Activated CD4-positive, CD25-positive, alpha-beta regulatory T cell (primary cell): ENCODE measurements at places on chromosomes 4 and X.

GRCh38 chrX:27186671-27187070 is 276.5 kb downstream of the PPP4R3C start:
- no peak for DNase-seq

- DNase-seq: no peak
Observed at GRCh38 chrX:49991758-49992157, 69.4 kb downstream of the CLCN5 start.

- no peak for DNase-seq
Observed at GRCh38 chrX:109959356-109959871, 43.5 kb upstream of the TMEM164 start.

GRCh38 chrX:150477371-150477770 is 91.0 kb upstream of the MTM1 start:
- DNase-seq: no peak

DNA sequence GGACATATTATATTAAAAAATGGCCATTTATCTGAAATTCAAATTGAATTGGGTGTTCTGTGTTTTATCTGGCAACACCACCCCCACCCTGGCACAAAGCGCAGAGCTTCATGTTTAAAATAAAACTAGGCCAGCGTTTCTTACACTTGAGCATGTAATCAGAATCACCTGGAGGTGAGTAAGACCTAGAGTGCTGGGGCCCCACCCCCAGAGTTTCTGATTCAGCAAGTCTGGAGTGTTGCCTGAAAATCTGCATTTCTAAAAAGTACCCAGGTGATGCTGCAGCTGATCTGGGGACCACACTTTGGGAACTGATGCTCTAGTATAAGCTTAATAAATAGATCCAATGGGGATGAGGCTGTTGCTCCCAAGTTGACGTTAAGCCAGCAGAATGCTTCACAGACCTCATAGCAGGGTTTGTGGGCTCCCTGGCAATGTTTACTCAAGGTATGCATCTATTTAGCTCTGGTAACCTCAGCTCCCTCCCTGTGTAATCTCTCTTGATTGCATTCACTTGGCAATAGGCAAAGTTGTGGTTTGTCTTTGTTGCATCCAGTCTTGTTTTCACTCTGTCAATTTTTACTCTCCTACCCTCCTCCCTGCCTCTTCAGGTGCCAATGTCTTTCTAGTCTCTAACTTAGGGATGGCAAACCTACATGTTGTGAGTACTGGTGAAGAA is 99.8 kb upstream of the TEX13D start:
- peak; percentile 1 for DNase-seq

GRCh38 chr4:116427666-116428065 is 657.7 kb downstream of the TRAM1L1 start:
- no peak for DNase-seq

- DNase-seq: no peak
Observed at GRCh38 chrX:154457491-154458115, 478 bp upstream of the PLXNA3 start.

GRCh38 chr4:153127760-153128494 is 76.3 kb upstream of the TRIM2 start:
- DNase-seq: peak; percentile 79

GRCh38 chr4:74437866-74438265 is 7.1 kb upstream of the AREG start:
- DNase-seq: no peak

DNA sequence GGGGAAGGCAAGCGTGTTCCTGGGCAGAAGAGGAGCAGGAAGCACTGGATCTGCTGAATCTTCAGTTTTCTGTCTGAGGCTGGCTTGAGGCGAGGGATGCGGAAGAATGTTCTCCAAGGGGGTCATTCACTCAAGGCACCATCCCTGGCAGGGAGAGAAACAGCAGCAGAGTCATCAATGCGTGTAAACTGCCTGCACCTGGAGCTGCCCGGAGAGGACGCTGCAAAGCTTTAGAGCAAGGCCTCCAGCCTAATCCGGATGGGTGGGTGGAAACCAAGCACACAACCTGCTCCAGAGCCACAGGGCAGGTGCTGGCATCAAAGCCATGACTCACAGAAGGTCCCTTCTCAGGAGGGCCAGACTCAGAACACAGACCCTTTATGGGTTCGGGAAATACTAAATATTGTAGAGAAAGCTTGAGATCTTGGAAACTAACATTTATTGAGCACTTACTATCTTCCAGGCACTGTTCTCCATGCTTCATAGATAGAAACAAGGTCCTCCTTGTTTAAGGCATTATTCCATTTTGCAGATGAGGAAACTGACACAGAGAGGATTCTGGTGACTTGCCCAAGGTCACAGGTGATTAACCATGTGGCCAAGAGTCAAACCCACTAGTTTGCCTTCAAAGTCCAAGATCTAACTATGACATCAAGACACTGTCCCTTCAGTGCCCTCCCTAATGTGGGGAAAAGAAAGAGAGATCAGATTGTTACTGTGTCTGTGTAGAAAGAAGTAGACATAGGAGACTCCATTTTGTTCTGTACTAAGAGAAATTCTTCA is 7.7 kb downstream of the PROM1 start:
- DNase-seq: no peak

DNA sequence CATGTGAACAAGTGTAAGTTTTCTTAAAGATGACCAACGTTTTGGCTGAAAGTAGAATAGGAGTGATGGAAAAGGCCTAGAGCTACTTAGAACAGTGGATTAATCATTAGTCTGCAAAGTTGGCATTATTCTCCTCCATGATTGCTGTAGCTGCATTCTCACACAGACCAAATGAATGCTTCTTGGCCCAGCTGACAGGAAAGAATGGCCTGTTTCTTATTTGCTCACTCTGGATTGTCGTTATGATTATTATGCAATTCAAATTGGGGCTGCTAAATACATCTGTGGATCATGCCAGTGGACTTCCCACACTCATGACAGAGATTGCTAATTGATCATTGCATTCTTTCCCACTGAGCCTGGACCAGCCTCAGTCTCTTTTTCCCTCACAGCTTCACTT is 285.0 kb downstream of the STIM2 start:
- no peak for DNase-seq

DNA sequence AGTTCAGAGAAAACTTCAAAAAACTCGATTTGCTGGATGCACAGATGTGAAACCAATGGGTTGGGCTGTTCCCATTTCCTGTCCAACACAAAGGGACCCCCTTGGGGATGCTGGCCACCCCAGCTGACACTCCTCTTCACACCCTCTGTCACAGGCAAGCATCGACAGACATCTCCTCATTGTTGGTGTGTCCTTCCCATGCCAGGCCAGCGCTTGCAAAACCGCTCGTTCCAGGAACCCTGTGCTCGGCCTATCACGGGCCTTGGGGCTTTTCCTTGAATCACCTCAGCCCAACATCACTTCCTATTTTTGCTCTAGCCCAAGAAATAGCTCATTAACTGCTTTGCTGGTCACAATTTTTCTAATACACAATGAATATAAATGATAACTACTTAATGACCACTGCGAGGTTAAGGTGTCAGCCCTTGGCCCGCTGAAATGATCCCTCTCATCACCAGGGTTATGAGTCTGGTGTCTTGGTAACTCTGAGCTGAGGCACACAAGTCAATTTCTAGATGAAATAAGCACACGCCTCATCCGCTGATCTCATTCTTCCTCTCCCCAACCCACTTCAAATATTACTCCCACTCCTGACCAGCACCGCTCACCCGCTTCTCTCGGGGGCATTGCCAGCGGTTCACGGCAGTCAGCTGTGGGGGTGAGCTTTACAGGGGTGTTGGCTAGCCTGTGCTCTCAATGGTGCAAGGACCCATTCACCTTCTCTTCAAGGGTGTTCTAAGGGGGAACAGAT is 32.3 kb downstream of the BCOR start:
- DNase-seq: no peak

GRCh38 chrX:119503484-119503861 is 35.2 kb downstream of the SLC25A5 start:
- no peak for DNase-seq

- DNase-seq: no peak
Observed at GRCh38 chrX:130267956-130268448, 697 bp downstream of the ZNF280C start.

- DNase-seq: no peak
Observed at GRCh38 chr4:61603086-61603485, 403.0 kb downstream of the ADGRL3 start.

DNA sequence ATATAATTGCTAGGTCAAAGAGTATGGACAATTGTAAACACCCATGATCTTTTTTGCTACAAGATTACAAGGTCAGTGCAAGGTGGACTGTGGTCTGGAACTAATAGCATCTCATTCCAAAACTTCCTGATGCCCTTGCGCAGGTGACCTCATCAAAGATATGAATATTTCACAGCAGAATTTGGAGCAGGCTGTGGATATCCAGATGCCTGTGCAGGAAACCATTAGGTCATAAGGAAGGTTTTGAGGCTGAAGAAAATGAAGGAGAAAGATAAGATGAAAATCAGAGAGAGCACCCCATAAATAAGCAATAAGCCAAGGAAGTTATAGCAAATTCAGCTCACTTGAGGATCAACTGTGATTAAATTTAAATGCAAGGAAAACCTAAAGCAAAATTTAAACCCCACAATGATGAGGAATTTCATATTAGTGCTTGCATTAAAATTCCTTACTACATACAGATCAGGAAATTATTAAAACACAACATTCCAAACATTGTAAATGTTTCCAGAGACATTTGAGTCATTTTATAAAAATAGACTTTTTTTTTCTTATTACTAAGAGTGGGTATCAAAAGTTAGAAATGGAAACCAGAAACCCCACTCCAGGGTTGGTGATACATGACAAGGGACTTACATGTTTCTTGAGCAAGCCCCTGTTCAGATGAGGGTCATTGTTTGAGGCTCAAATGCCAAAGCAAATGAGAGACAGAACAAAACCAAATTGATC is 100.7 kb upstream of the FAM9C start:
- no peak for DNase-seq

- DNase-seq: no peak
Observed at GRCh38 chr4:138055890-138056289, 186.3 kb downstream of the SLC7A11 start.

GRCh38 chrX:152735860-152736511 is 2.4 kb downstream of the MAGEA12 start:
- no peak for DNase-seq

DNA sequence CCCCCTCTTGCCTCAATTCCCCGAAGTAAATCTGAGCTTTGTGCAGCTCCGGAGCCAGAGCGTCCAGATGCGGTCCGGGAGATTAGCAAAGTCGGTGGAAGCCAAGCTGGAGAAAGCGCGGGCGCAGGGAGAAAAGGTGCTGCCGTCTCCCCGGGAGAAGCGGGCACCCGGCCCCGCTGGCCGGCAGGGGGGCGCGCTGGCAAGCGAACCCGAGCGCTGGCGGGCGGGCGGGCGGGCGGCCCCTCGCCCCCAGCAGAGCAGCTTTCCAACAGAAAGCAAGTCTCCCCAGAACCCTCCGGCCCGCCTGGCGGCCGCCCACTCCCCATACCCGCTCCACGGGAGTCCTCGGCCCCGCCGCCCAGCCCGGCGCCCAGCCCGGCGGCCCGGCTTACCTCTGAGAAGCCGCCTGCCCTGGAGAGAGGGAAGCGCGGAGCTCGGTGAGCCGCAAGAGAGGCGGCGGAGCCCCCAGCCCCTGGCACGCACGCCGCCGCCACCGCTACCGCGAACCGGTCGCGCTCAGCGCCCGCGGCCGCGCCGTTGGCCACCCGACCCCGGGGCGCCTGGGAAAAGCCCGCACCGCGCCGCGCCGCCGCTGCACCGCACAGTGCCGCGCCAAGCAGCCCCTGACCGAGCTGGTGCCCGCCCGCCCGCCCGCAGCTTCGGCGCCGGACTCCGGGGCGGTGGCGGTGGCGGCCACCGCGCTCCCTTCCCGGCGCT is 529 bp upstream of the CITED1 start:
- no peak for DNase-seq

GRCh38 chrX:98065151-98065550 is 1181.4 kb downstream of the RPA4 start:
- no peak for DNase-seq

DNA sequence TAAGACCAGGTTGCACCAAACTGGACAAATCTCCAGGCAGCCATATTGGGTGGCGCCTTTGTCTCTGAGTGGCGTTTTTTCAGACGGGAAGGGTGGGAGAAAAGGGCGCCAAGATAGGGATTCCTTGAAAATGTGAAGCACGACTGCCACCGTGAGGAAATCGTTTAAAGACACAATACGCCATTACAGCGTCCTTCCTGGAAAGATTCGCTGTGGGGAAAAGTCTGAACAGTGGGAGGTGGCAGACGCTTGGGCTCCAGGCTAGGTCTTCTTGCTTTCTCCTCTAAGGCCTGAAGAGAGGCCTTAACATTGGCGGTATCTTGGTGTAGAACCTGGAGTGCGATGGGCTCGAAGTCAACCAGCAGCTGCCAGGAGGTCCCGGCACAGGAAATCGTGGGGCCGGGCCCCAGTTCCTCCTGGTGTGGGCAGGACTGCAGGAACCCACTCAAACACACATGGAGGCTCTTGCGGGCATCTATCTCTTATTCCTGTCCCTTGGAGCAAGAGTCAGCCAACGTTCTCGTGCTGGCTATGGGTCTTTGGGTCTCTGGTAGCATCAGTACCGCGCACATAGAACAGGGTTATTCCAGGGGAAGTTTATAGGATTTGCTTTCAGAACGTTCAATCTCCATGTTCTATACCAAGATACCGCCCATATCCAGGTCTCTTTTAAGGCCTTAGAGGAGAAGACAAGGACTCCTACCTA is 208.8 kb downstream of the OR13H1 start:
- DNase-seq: no peak

DNA sequence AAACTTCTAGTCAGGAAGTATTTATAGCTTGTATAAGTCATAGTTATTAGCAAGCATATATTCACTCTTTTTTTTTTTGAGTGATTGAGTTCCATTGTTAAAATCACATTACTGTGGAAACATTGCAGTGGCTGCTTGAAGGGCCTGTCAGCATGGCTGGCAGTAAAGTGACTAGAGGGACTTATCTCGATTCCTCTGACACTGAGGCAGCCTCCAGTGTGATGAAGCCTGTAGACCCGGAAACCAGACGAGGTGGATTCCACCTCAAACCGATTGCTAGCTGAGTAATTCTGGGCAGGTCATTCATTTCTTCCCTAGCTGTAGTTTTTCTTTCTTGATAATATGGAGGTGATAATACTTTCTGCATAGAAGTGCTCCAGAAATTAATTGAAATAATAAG is 4.7 kb downstream of the FAM149A start:
- no peak for DNase-seq

DNA sequence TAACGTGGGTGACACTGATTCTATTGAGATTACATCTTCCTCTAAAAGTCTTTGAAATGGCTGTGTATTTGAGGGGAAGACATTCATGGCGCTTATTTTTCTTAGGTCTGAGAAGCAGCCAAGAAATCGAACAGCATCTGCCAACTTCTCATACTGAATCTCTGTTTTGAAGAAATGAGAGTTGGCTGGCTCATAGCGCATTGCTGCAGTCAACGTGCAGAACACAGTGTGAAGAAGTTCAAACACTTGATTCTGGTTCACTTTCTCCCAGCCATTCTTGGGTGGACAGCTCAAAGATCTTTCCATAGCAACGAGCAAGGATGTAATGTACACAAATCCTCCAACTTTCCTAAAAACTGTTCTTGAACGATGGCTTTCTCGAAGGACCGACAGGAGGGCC is 156.5 kb downstream of the WDFY3 start:
- no peak for DNase-seq

DNA sequence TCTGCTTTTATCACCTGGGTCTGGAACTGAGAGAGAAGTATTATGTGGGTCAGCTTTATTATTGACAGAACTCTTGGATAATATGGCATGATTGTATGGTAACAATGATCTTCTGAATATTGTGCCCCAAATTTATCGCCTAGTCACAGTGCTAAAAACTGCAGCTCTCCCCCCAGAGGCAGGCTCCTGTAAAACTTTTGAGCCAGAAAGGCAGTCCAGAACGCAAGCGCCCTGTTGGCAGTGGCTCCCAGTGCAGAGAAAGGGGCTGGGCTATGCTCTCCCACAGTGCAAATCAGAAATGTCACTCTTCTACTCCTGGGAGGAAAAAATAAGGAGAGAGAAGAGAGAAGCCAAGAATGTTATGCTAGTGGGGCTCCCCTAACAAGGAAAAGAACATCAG is 50.5 kb downstream of the HELT start:
- DNase-seq: no peak
